Activated naive CD8-positive, alpha-beta T cell treated with anti-CD3 and anti-CD28 coated beads, Interleukin-2, amount 10 ng/mL, durations not matched to agents 7 days and 5 days (primary cell): ENCODE measurements at places on chromosomes 4 and X. TPM values are rescaled to one million over a fixed set of nuclear protein-coding genes. Genes with fewer than 3 reads are reported as not detected.

The DIAPH2 gene
- 13.7 TPM for total RNA-seq

The SORBS2 gene
- total RNA-seq, result not detected

The PPP4R3C gene
- not detected for total RNA-seq

The LONRF3 gene
- total RNA-seq, result 1.6 TPM

The FATE1 gene
- not detected for total RNA-seq

DNA sequence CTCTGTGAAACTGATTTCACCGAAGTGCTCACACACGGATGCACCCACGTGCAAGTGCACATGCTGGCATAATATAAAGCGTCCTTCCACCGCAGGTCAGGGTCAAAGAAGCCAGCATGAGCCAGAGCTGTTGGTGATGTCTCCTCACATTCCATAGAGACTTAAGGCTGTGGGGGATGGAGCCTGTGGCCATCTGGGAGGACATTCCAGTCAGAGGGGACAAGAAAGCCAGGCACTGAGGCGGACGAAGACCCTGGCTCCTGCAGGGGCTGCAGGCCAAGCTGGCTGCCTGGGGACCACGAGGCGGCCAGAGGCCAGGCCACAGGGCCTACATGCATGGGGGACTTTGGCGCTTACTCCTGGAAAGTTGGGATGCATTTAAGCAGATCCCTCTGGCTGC is 7.7 kb downstream of the RNF212 start:
- no peak for DNase-seq

DNA sequence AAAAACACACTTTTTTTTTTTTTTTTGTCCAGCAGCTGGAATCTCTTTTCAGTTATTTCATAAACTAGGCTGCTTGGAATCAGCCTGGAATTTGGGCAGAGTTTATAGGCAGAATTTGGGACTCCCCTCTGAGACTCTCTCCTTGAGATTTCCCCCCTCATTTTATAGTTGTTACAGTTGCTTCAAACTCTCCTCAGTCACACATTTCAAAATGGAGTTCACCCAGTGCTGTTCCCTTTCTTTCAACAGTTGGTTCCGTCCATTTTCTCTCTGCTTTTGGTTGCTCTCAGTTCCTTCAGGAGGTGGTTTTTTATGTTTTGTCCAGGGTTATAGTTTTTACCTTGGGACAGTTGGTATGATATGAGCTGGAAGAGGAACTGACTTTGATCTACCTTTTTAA is 27.5 kb downstream of the NSD2 start:
- DNase-seq, result no peak

DNA sequence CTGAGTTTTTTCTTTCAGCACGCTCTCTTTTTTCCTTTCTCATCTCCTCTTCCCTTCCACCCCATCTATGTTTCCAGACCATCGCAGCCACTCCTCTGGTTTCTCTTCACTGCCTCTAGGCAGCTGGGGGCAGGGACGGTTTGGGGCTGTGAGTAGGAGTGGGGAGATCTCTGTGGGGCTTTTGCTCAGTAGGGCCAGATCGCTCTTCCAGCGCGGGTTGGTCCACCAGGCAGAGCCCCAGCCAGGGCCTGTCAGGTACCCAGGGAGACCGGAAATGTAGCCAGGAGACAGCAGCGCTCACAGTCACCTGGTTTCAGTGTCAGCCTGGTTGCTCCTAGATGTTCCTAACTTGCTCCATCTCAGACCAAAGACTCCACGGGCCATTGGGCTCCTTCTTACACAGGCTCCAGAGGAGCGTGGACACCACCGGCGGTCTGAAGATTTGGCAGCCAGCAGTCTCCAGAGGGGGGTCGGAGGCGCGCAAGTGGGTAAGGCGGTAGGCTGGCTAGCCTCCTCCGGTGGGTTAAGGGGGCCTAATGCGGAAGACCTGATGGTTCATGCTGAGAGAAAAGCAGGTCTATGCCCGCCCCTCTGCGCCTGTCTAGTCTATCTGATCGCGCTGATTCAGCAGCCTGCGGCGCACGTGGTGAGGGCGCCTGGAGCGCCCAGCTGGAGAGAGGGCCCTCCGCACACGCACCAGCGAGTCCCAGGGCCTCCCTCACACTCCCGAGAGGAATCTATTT is 1.8 kb downstream of the FGF5 start:
- no peak for DNase-seq

GRCh38 chr4:173478913-173479283 is 51.1 kb downstream of the HAND2 start:
- DNase-seq, result no peak

GRCh38 chr4:112288455-112288854 is 2.8 kb upstream of the TIFA start:
- DNase-seq, result no peak

DNA sequence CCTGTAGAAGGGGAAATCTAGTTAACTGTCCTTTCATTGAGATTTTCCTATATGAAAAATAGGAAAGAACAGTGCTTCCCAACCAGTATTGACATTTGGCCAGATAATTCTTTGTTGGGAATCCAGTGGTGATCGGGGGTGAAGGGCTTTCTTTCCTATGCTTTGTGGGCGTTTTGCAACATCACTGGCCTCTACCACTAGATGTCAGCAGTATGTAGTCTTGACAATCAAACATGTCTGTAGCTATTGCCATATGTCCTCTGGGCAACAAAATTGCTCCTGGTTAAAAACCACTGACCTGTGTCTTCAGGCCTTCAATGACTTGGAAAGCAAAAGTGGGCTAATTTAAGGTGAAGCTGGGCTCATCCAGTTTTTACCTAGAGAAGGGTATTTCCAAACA is 658.5 kb downstream of the DACH2 start:
- DNase-seq, result no peak
